ENCODE measurements at places on chromosomes 13 and 19.

DNA sequence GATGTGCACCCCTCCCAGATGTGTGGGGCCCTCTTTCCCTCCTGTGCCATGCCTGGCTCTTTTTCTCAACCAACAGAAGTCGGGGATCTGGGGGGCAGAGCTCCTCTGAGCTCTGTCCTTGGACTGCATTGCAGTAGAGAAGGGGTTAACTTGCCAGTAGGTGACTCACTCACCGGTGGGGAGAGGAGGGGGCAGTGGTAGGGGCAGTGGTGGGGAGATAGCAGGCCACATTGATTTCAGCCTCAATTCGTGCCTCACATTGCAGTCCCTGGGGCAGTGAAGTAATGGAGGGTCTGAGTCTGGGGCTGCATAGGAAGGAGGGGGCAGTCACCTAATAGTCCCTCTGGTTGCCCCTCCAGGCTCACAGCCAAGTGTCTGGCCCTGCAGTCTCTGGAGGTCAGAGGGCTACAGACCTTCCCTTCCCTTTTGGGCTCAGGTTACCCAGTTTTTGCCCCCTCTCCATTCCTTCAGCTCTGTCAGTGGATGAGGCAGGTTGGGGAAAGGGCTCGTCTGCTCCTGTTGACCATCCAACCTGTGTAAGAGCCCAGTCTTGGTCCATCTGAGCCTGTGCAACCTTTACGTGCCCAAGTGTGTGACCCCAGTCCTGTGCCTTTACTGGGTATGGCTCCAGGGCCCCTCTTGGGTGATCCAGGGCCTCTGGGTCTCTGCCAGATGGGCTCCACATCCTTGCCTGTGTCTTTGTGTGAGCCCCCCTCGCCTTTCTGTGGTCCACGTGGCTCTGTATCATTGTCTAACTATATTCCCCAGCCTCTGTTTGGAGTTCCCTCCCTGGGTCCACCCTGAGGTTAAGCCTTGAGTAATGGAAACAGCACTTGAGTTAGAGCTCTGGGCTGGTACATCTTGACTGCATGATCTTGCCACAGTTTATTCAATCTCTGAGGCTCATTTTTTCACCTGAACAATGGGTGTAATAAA lies 13.0 kb downstream of the CIC start:
- DNase-seq = peak; percentile 25

DNA sequence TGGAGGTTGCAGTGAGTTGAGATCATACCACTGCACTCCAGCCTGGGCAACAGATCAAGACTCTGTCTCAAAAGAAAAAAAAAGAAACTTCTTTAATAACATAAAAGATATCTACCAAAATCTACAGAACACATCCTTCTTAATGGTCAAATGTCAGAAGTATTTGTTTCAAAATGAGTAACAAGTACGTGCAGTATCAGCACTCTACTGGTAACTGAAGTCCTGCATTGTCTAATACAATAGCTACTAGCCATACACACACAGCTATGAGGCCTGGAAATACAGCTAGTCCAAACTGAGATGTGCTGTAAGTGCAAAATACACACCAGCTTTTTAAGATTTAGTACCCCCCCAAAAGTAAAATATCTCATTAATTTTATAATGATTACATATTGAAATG lies 88.1 kb downstream of the TSC22D1 start:
- no peak for DNase-seq

DNA sequence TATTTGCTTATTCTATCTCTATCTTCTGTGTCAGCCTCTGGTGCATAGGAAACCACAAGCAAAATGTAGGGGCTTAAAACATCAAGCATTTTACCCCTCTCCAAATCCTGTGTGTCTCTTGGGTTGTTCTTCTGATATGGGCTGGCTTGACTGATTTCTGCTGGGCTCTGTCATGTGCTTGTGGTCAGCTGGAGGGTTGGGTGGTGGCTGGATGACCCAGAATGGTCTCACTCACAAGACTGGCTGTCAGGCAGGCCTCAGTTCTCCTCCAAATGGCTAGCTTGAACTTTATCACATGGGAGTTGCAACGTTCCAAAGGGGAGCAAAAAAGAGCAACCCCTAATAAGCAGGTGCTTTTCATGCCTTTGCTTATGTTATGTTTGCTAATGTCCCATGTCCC lies 9.6 kb upstream of the LYPD5 start:
- DNase-seq = no peak

DNA sequence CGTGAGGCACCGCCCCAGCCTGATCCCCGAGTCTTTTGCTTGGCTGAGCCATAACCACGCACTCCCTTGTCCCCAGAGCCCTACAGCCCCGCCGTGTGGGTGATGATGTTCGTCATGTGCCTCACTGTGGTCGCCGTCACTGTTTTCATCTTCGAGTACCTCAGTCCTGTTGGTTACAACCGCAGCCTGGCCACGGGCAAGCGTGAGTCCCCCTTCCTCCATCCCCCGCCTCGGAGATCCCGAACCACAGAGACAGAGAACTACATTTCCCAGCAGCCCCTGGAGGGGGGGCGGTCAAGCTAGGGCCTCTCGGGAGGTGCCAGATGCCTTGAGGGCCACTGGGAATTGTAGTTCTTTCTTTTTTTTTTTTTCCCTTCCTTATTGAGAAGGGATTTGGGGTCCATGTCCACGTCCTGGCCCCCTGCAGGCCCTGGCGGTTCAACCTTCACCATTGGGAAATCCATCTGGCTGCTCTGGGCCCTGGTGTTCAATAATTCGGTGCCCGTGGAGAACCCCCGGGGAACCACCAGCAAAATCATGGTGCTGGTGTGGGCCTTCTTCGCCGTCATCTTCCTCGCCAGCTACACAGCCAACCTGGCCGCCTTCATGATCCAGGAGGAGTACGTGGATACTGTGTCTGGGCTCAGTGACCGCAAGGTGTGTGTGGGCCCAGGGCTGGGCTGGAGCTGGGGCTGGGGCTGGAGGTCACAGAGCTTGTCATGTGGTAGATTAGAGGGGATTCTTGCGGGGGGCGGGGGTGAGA lies 25.9 kb downstream of the GRIN2D start:
- peak; percentile 82 for DNase-seq

DNA sequence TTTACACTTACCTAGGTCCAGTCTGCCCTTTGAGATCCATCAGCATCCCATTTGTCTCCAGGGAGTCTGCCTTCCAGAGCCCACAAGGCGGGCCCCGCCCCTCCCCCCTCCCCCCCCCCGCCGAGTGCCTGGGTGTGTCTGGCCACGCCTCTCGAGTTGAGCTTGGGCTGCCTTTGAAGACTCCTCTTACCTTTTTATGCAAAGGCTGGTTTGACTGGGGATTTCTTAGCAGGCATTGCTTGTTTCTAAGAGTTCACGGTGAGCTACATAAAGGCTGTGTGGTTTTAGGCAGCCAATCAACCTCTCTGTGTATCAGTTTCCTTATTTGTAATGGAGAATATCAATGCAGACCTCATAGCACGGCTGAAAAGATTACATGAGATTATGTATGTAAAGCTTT lies 11.3 kb downstream of the GPR12 start:
- DNase-seq = no peak

- DNase-seq = no peak
Observed at GRCh38 chr13:37168926-37169325, 63.5 kb upstream of the CSNK1A1L start.

- no peak for DNase-seq
Observed at GRCh38 chr19:43597876-43598275, 1.5 kb downstream of the ZNF576 start.

DNA sequence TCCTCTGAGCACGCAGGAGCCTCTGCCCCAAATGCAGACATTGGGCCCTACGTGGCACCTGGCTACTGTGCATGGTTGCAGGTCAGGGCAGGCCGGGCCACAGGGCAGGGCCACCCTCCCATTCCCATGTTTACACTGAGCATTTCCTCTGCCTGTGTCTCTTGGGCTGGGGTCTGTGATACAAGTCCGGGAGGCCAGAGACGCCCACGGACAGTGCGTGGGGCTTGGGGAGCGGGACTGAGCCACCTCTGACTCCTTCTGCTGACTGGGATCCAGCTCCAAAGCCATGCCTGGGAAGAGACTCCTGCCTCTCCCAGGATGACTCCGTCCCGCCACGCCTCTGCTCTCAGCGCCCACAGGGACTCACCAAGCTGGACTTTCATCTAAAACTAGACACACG lies 18.8 kb downstream of the GAS6 start:
- DNase-seq = no peak

DNA sequence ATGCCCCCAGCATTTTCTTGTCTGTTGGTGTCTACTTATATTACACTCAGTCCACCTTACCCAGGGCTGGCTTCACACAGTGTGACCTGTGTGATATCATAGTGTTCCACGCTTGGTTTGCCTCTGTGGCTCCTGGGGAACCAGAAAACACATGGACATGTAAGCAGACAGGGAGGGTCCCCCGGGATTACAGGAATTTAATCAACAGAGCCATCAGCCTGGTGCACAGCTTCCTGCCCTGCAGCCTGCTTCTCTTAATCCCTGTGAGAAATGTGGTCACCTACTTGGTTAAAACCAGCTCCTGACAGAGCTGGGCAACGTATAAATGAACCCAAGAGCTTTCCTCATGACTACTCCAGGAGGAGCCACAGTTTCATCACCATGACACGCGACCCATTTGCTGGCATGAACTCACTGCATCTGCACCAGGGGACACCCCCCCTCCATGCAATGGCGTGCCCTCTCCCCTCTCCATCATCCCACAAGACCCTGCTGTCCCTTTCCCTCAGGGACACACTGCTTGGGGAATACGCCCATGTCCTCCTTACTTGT lies 152.1 kb downstream of the UQCRFS1 start:
- DNase-seq = no peak

GRCh38 chr13:49110122-49110912 lies 109.8 kb upstream of the MLNR start:
- peak; percentile 49 for DNase-seq

- DNase-seq = no peak
Observed at GRCh38 chr19:18496980-18497256, 25.0 kb downstream of the ELL start.

DNA sequence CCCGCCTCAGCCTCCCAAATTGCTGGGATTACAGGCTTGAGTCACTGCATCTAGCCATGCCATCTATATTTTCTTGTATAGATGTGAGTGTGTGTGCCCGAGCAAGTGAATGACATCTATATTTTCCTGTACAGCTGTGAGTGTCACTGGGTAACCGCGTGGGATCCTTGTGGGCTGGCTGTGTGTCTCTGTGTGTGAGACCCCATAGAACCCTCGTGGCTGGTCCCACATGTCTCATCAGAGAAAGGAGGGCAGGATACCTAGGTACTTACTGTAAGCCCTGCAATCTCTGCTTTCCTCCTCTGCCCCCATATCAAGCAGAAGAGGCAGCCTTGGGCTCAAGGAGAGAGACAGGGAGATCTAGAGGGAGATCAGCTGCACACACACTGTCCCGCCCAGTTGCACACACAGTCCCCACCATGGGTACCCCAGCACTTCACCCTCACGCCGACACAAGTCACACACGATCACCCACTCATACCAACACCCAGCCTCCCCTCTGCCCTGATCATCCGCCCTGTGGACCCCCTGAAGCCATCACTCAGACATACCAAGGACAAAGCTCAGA lies 655 bp downstream of the DENND1C start:
- no peak for DNase-seq

GRCh38 chr13:50261130-50261901 lies 246.1 kb downstream of the KCNRG start:
- DNase-seq = no peak

- DNase-seq = no peak
Observed at GRCh38 chr13:71046360-71047079, 820.5 kb downstream of the DACH1 start.

All from T-helper 2 cell (primary cell).